Activated CD4-positive, alpha-beta T cell treated with anti-CD3 and anti-CD28 coated beads, Interleukin-2, amount 10 ng/mL, durations not matched to agents 24 days and 14 days (primary cell): ENCODE measurements at places on chromosomes 4 and X. TPM values are rescaled to one million over a fixed set of nuclear protein-coding genes. Genes with fewer than 3 reads are reported as not detected.

- no peak for DNase-seq
- H3K27me3 ChIP-seq: no peaks in the 10 kb centered on the region
- H3K36me3 ChIP-seq: no peaks in the 10 kb centered on the region
- H3K4me1 ChIP-seq: no peaks in the 10 kb centered on the region
- no peak overlapping the region for H3K27ac ChIP-seq
Observed at GRCh38 chrX:114152130-114152529, 431.8 kb upstream of the HTR2C start.

- H3K36me3 ChIP-seq: no peaks in the 10 kb centered on the region
- no peak overlapping the region for H3K4me3 ChIP-seq
- no peak for DNase-seq
- no peaks in the 10 kb centered on the region for H3K4me1 ChIP-seq
Observed at GRCh38 chrX:45592101-45592500, 391.4 kb upstream of the DIPK2B start.

DNA sequence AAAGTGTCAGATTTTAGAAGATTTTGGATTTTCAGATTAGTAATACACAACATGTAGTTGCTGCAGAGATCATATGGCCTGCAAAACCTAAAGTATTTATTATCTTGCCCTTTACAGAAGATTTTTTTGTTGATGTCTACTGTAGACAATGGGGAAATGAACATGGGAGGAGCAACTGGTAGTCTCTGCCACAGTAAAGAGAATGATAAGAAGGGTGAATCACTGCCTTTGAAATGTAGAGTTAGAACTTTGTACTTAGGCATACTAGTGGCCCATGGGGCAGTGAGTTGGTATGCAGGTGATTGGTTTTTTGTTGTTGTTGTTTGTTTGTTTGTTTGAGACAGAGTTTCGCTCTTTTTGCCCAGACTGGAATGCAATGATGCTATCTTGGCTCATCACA lies 50.1 kb downstream of the GAB1 start:
- H3K27ac ChIP-seq: no peak overlapping the region
- no peaks in the 10 kb centered on the region for H3K36me3 ChIP-seq
- no peak for DNase-seq
- H3K4me3 ChIP-seq: no peak overlapping the region
- peaks cover 10% of the 10 kb centered on the region for H3K27me3 ChIP-seq
- no peaks in the 10 kb centered on the region for H3K4me1 ChIP-seq

GRCh38 chrX:42597481-42597880 lies 180.5 kb downstream of the PPP1R2C start:
- H3K4me3 ChIP-seq: no peak overlapping the region
- no peaks in the 10 kb centered on the region for H3K27me3 ChIP-seq
- H3K27ac ChIP-seq: no peak overlapping the region
- H3K4me1 ChIP-seq: no peaks in the 10 kb centered on the region
- no peak for DNase-seq
- no peaks in the 10 kb centered on the region for H3K36me3 ChIP-seq

- H3K36me3 ChIP-seq: peaks cover 13% of the 10 kb centered on the region
- no peaks in the 10 kb centered on the region for H3K27me3 ChIP-seq
- H3K27ac ChIP-seq: peak overlapping the region; percentile 46
- H3K4me1 ChIP-seq: peaks cover 34% of the 10 kb centered on the region
Observed at GRCh38 chrX:109704563-109704962, 28.5 kb downstream of the ACSL4 start.

GRCh38 chr4:118774321-118774720 lies 61.6 kb downstream of the SEC24D start:
- no peak for DNase-seq
- H3K36me3 ChIP-seq: peaks cover 7% of the 10 kb centered on the region
- H3K4me1 ChIP-seq: no peaks in the 10 kb centered on the region
- no peaks in the 10 kb centered on the region for H3K27me3 ChIP-seq

DNA sequence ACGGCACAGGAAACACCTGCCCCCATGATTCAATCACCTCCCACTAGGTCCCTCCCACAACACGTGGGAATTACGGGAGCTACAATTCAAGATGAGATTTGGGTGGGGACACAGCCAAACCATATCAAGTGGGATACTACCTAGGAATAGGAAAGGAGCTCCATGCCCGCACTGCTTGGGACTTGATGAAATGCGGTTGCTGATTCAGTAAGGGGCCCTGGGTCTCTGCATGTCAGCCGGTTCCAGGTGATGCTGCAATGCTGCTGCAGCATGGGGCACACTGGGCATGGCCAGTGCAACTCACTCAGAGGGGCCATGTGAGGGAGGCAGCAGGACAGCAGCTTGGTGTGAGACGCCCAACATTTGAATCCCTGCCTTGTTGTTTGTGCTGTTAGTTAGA lies 34.0 kb upstream of the MSX1 start:
- H3K27ac ChIP-seq: no peak overlapping the region
- H3K36me3 ChIP-seq: no peaks in the 10 kb centered on the region
- H3K27me3 ChIP-seq: no peaks in the 10 kb centered on the region
- H3K4me1 ChIP-seq: no peaks in the 10 kb centered on the region

- no peak overlapping the region for H3K27ac ChIP-seq
- H3K36me3 ChIP-seq: peaks cover 25% of the 10 kb centered on the region
- no peaks in the 10 kb centered on the region for H3K27me3 ChIP-seq
- H3K4me1 ChIP-seq: peaks cover 2% of the 10 kb centered on the region
- no peak for DNase-seq
Observed at GRCh38 chrX:77628294-77629025, 157.6 kb downstream of the ATRX start.

DNA sequence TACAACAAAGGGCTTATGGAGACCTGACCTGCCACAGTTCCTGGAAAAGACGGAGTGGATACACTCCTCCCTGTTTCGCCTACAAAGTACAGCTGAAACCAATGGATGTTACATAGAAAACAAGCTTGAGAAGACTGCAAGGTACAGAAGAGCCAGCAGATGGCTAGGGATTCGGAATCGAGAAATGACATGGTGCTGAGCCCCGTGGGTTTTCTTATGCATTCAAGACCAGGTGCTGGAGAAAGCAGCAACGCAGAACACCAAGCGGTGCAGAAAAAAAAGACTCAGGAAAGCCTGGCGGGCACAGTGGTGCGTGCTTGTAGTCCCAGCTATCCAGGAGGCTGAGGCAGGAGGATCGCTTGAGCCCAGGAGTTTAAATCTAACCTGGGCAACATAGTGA lies 13.8 kb downstream of the TIMM17B start:
- peaks cover 3% of the 10 kb centered on the region for H3K4me1 ChIP-seq
- peaks cover 4% of the 10 kb centered on the region for H3K27me3 ChIP-seq
- no peak overlapping the region for H3K27ac ChIP-seq
- H3K36me3 ChIP-seq: no peaks in the 10 kb centered on the region
- DNase-seq: no peak

Gene CLNK
- 0.79 and 0.80 TPM in 2 replicates for total RNA-seq

Gene GPR50
- total RNA-seq: not detected in 2 replicates

Gene UGT2B17
- total RNA-seq: not detected in 2 replicates

Gene C4orf50
- total RNA-seq: 0.16 and 0.21 TPM in 2 replicates

Gene FAM13A
- 3.0 and 5.3 TPM in 2 replicates for total RNA-seq

Gene NR3C2
- total RNA-seq: 0.14 and 0.28 TPM in 2 replicates

Gene MBNL3
- 12.2 and 15.4 TPM in 2 replicates for total RNA-seq
